Activated naive CD8-positive, alpha-beta T cell treated with anti-CD3 and anti-CD28 coated beads, Interleukin-2, amount 10 ng/mL, durations not matched to agents 7 days and 5 days (primary cell): ENCODE measurements at places on chromosomes 7 and 10. TPM values are rescaled to one million over a fixed set of nuclear protein-coding genes. Genes with fewer than 3 reads are reported as not detected.

MSMB gene
- total RNA-seq = not detected

DNA sequence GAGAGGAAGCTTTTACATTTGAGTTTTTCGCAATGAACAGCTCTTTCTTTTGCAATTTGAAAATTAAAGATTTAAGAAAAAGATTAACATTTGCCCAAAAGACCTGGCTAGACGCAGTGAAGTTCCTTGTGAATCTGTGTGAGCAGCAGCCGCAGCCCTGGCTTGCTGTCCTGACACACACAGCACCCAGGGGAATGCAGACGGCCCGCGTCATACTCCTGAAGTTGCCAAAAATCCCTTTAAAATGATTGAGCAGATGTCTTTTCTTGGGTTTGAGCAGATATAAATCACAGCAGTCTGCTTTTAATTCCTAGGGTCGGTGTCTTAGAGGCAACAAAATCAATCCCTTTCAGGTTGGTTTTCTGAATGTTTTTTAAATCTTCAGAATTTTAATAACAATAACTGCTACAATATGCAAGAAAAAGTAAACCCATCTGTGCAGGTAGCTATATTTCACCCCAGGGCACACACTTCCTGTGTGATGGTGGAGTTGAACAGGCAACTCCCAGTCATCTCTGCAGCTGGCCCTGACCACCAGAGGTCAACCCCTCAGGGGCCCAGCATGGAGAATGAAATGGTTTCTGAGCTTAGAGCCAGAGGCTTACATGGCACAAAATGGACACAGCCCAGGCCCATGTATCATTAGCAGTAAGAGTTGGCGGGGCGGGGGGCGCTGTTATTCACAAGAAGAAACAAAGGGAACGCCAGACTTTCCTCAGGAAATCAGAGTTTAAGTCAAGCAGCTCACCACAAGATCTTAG, 32.2 kb upstream of the TRIL start:
- H3K4me1 ChIP-seq = no peaks in the 10 kb centered on the region
- no peak overlapping the region for H3K27ac ChIP-seq
- H3K27me3 ChIP-seq = peaks cover 3% of the 10 kb centered on the region

CRPPA gene
- total RNA-seq = 1.1 TPM

DNA sequence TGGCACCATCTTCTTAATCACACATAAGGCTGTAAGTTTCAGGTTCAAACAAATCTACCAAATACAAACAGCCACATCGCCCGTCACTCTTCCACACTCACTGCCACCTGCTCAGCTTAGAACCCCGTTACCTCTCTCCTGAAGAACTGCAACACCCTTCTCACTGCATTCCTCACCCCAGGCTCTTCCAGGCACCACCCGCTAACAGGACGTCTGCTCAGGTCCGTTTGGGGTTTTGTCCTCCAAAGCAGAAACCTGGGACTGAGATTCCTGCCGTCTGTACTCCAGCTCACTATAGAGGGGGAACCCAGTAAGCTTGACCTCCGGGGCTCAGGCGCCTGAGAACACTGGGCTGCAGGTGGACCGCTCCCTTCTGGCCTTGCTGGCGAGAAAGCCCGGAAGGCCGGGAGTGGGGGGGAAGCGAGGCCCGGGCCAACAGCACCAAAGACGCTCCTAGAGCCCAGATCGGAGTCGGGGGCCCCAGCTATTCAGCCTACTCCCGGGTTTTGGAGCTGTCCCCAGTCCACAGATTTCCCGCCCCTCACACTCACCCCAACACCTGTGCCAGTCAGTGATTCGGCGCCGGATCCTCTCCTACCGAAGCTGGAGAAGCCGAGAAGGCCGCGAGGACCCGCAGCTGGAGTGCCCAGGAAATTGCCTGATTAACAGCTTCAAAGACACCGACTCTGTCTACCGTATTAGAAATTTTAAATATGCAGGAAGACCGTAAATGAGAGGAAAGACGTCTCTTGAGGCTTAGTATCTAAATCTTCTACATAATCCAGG, at the start of gene AP3M1:
Gene AP3M1, minus strand, starts transcription at position 625 of the 786 bp plus-strand sequence. CDS start 12,449 bp downstream, outside the sequence.
- no peaks in the 10 kb centered on the region for H3K27me3 ChIP-seq
- H3K27ac ChIP-seq = no peak within 1 kb of the TSS
- peak; percentile 80 for DNase-seq
- no peak within 1 kb of the TSS for H3K4me3 ChIP-seq
- peaks cover 12% of the 10 kb centered on the region for H3K36me3 ChIP-seq
- peaks cover 22% of the 10 kb centered on the region for H3K4me1 ChIP-seq

DNA sequence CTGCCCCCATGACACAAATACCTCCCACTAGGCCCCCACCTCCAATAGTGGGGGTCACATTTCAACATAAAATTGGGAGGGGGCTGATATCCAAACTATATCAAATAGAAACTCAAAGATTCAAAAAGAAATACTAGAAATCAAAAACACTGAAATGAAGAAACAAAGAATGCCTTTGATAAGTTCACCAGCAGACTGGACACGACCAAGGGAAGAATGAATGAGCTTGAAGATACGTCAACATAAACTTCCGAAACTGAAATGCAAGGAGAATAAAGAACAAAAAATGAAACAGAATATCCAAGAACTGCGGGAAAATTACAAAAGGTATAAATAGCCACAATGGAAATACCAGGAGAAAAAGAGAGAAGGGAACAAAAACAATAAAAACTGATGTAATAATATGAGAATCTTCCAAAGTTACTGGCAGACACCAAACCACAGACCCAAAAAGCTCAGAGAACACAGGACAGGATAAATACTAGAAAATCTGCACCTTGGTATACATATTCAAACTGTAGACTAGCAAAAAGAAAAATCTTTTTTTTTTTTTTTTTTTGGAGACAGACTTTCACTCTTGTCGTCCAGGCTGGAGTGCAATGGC, 49.5 kb downstream of the BRI3 start:
- H3K4me1 ChIP-seq = no peaks in the 10 kb centered on the region
- no peak for DNase-seq
- H3K27me3 ChIP-seq = no peaks in the 10 kb centered on the region

DNA sequence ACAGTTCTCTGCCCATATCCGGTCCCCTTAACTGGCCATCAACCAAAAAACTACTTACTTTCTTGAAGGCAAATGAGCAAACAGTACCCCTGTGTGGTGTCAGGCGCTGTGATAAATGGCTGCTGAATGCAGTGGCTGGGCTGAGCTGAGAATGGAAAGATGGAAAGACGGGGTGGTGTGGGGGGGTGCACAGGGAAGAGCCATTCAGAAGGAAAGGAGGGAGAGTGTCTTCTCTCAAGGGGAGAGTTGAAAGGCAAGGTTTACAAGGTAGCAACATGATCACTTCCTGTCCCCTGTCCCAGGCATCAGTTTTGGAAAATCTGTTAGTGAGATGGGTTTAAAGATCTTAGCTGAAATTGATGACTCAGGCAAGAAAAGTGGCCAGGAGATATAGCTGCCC, 22.5 kb downstream of the EMX2 start:
- H3K4me3 ChIP-seq = no peak overlapping the region
- no peaks in the 10 kb centered on the region for H3K4me1 ChIP-seq
- peaks cover 4% of the 10 kb centered on the region for H3K27me3 ChIP-seq

GRCh38 chr7:90238583-90238982, 6.4 kb upstream of the CFAP69 start:
- no peaks in the 10 kb centered on the region for H3K4me1 ChIP-seq
- H3K4me3 ChIP-seq = no peak overlapping the region
- H3K27me3 ChIP-seq = peaks cover 20% of the 10 kb centered on the region
- no peak overlapping the region for H3K27ac ChIP-seq
- no peaks in the 10 kb centered on the region for H3K36me3 ChIP-seq

DGKB gene
- not detected for total RNA-seq

DNA sequence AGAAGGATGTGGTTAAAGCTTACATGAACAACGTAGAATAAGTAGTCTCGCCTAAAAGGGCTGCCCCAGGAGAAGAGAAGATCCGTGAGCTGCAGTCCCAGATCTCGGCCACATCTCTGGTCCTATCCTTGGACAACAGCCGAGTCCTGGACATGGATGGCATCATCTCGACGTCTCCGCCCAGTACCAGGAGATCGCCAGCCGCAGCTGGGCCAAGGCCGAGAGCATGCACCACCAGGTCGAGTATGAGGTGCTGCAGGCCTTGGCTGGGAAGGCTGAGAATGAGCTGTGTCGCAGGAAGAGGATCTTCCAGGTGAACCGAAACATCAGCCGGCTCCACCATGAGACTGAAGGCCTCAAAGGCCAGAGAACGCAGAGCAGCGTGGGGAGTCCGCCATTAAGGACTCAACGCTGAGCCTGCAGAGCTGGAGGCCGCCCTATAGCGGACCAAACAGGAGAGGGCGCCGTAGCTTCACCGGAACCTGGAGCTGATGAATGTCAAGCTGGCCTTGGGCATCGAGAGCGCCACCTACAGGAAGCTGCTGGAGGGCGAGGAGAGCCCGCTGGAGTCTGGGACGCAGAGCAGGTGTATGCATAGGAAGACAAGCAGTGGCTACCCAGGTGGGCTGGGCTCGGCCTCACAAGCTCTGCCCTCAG, 22.2 kb downstream of the LIPK start:
- H3K36me3 ChIP-seq = no peaks in the 10 kb centered on the region
- peak; percentile 53 for DNase-seq
- peaks cover 7% of the 10 kb centered on the region for H3K4me1 ChIP-seq
- peaks cover 10% of the 10 kb centered on the region for H3K27me3 ChIP-seq
- no peak overlapping the region for H3K27ac ChIP-seq
- H3K4me3 ChIP-seq = no peak overlapping the region
